Right ventricle myocardium inferior (tissue), 1 donor: ENCODE measurements at places on chromosomes 11 and 22. TPM values are rescaled to one million over a fixed set of nuclear protein-coding genes. Genes with fewer than 3 reads are reported as not detected.

The LSP1 gene
- 22.5 TPM for total RNA-seq

DNA sequence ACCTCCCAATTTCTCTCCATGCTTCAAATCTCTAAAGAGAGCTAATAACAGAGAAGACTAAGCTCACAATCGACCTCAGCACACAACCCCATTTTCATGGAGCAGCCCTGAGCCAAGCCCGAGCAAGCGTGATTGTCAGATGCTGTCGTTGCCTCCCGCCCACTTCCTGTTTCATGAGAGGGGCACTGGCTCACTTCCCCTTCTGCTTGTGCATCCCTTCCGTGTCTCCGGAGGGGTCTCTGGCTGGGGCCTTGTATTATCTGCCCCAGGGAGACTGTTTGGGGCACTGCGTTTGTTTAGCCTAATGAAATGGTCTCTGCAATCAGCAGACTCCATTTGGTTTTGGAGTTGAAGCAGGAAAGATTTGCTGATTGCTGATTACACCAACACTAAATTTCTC lies 181.3 kb upstream of the SEZ6L start:
- DNase-seq, result no peak

GRCh38 chr11:72460091-72460647 lies 25.8 kb upstream of the CLPB start:
- no peak for DNase-seq

- DNase-seq, result no peak
These were observed 1.3 kb downstream of the PACSIN2 start for GRCh38 chr22:43013355-43014315.

DNA sequence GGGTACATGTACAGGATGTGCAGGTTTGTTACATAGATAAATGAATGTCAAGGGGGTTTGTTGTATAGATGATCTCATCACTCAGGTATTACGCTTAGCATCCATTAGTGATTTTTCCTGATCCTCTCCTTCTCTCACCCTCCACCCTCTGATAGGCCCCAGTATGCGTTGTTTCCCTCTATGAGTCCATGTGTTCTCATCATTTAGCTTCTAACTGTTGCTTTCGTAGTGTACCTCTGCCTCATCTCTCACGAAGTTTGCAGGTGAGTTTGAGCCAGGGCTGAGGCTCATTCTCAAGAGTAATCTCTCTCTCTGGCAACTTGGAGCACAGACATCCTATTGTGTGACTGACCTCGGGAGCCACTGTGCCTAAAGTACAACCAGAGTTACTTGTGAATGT lies 4.7 kb upstream of the HBE1 start:
- DNase-seq, result no peak

- DNase-seq, result no peak
These were observed 253.5 kb upstream of the PLET1 start for GRCh38 chr11:112514011-112514740.
